MCF 10A (cell line): ENCODE measurements at places on chromosomes 1 and 21.
A peak's percentile ranks its signal among the peaks of the same experiment; 100 is the strongest.

DNA sequence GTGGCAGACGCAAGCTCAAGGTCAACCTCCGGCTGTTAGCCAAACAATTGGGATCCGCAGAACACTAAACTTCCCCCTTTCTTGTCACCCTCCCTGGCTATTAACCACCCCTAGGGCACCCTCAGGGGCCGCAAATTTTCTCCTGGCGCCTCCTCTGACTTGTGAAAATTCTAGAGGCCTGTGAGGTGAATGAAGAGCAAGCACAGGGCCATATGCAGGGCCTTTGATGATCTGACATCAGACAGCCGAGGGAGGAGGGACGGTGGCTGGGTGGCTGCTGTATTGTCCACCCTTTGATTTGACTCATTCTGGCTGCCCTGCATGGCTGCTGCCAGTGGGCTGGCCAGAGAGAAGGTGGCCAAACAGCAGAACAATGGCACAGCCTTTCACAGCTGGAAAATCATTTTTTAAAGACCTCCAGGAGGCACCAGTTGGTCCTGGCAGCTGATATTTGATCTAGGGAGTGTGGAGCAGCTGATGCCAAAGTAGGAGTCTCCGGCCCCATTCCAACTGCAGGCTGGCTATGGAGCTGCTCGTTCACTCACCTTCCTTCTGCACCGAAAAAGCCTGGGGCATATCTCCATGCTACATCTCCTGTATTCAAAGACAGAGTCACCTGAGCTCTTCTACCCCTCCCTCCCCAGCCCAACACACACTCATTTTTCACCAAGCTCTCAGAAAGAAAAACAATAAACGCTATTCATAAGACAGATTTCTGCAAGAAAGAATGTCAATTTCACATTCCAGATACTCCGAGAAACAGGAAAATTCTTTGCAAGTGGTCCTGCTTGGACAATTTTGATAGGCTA is 44.9 kb upstream of the BARHL2 start:
- DNase-seq, result no peak

DNA sequence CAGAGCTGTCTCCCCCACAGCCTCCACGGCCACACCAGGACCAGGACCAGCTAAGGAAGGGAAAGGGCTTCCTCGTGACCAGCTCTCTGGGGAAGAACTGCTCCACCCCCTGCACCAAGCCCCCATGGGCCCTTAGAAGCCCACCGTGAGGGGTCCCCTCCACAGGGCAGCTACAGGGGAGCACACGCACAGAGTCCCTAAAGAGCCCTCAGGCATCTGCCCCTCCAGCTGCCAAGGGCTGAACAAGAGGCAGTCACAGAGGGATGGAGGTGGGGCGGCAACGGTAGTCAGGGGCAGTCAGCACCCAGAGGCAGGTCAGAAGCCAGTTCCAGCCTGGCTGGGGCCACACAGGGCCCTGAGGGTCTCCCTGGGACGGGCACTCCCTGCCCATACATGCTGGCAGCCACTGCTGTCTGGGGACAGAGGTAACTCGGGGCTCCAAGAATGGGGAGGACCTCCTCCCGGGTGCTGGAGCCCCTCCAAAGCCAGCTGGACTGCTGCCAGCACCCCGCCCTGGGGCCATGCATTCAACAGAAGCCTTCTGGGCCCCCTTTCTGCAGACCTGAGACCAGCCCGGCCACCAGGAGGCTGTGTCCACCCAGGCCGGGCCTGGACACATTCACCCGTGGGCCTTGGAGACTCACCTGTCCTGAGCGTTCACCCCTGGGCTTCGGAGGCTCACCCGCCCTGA is 18.7 kb downstream of the SLC19A1 start:
- DNase-seq, result no peak

GRCh38 chr1:216205176-216205575 is 218.1 kb downstream of the USH2A start:
- DNase-seq, result no peak

DNA sequence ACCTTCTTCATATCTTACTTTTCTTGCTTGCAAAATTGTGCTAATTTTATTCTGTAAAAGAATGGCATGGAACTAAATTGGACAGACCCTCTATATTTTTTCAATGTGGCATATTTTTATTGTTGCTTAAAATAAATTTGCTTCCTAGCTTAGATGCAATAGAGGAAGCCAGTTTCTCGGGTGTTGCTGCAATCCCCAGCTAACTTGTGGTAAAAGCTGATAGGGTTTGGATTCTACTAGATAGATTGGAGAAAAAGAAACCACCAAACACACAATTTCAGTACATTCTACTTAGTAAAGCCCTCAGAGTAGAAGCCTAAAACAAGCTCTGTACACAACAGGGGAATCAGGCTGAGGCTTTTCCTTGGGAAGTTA is 49.5 kb upstream of the GCLM start:
- no peak for DNase-seq

- DNase-seq, result no peak
Observed at GRCh38 chr1:5430911-5431697, 561.1 kb downstream of the NPHP4 start.

DNA sequence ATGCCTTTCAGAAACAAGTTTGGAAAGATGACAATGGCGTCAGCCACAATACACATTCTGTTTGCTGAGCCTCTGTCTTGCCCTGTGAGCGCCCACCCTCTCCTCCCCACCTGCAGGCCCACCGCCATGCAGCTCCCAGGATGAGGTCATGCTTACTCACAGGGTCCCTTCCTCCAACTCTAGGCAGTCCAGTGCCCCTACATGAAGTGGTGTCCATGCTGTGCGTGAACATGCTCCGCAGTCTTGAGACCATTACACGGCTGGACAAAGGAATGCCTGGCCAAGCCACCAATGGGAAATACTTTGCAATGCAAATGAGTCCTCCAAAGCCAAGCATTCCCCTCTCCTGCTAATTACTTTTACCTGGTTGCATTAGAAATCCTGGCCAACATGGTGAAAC is 92.2 kb downstream of the CD58 start:
- DNase-seq, result no peak

DNA sequence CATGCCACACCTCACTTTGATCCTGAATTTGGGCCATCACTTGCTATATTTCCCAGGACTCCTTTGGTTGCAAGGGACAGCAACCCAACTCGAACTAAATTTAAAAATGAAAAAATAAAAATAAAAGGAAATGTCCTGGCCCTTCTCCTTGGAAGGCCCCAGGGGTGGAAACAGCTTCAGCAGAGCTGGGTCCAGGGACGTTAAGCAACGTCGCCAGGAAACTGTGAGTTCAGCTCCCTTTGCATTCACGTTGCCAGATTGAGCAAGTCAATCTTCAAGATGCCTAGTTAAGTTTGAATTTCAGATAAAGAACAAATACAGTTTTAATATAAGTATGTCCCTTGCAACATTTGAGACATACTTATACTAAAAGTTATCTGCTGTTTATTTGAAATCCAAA is 14.6 kb upstream of the SPSB1 start:
- DNase-seq, result no peak

DNA sequence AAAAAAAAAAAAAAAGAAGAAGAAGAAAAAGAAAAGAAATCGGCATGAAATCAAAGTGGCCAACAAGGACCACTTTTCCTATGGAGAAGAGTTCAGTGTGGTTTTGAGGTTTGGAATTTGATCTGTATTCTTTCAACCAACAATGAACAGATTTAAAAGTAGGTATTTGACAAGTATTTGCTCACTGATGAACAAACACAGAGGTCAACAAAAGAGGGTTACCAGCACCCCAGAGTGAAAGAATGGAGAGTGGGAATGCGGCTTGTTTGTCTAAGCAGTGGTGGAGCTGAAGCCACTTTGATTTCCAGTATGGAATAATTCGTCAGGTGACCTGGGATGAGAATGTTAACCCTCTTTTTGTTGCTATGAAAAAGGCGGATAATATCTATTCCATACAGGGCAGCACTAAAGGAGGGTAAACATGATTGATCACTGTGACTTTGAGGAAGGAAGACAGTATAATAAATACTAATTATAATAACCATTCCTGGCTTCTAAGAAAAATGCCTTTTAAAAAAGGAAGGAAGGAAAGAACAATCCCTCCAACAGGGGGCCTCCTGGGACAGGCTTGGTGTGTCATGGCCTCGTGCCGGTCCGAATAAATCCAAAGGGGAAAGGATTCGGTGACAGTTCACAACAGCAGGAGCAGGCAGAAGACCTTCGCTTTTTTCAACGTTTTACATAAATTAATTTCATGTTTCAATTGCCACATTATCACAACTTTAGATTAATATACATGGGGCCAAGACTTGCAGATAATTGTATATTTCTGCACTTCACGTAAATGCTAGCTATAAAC is 37.2 kb upstream of the SIM2 start:
- peak; percentile 48 for DNase-seq

DNA sequence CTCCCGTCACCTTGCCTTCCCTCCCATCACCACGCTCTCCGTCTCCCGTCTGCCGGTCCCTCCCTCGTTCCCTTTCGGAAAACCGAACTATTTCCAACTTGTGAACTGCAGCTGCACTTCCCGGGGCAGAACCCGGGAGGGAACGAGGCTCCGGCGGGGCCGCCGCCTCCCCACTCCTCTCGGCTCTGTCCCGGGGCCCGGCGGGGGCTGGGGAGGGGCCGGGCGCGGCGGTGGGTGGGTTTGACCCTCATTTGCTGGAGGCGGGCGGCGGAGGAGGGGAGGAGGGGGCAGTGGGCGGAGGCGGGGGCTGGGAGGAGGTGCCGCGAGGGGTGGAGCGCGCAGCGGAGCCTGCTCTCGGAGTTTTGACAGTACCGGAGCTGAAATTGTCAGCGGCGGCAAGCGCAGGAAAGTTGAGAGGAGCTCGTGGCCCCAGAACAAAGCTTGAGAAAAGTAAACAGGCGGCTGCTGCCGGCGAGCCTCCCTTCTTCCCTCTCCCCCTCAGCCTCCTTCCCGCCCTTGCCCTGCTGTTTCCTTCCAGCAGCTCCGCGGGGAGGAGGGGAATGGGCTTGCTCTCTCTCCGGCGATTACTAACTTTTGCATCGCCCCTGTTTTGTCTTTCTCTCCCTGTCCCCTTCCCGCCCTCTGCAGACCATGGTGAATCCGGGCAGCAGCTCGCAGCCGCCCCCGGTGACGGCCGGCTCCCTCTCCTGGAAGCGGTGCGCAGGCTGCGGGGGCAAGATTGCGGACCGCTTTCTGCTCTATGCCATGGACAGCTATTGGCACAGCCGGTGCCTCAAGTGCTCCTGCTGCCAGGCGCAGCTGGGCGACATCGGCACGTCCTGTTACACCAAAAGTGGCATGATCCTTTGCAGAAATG is 2.9 kb downstream of the LMO4 start:
- DNase-seq, result peak; percentile 79

DNA sequence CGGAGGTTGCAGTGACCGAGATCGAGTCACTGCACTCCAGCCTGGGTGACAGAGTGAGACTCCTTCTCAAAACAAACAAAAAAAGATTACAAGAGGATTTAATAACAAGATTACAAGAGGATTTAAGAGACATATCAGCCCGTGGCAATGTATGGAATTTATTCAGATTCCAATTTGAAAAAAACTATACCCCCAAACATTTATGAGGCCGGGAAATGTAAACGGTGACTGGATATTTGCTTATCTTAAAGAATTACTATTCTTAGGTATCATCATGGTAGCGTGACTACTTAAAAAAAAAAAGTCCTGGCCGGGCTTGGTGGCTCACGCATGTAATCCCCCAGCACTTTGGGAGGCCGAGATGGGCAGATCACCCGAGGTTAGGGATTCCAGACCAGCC is 21.2 kb upstream of the ELK4 start:
- DNase-seq, result no peak

DNA sequence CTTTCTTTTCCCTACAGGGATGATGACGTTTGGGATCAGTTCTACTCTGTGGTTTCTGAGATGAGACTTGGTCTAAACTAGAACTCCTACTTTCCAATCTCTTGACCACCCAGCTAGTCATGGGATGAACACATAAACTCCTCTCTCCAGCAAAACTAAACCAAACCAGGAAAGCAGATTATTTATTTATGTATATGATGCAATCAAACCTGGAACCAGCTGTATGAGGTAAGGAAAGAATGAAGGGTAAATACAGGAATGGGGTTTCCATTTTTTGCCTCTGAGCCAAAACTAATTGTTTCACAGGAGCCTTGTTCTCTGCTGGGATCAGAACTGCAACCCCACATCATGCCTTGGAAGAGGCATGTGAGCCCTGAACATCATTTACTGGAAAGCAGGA is 3.3 kb upstream of the AGT start:
- peak; percentile 25 for DNase-seq

DNA sequence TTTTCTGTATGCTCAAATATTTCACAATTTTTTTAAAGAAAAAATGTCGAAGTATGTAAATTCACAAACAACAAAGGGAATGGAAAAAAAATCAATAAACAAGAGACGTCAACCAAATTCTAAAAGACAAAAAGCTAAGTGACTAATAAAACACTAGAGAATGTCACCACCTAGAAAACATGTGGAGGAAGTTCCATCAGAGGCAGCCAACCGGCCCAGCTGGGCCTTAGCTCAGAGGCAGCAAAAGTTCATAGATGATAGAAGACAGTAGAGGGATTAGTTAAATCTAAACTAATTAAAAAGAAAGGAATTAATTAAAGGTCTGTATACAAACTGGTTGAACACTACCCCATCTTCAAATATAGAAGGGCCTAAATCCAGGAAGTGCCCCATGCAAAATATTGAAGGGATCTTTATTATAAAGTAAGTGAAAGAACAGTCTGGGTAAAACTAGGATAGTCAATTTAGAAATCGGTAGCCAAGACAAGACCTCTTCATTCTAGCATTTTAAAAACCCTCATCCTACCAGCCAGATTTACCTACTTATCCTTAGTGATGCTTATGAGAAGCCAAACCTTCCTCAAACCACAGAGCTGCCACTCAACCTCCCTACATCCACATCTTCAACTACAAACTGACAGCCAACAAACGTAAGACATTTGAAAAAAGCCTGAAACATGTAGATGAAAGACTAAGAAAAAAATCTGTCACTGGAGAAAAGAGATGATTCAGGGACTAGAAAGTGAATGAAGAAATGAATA is 23.7 kb downstream of the MRPL39 start:
- DNase-seq, result no peak

DNA sequence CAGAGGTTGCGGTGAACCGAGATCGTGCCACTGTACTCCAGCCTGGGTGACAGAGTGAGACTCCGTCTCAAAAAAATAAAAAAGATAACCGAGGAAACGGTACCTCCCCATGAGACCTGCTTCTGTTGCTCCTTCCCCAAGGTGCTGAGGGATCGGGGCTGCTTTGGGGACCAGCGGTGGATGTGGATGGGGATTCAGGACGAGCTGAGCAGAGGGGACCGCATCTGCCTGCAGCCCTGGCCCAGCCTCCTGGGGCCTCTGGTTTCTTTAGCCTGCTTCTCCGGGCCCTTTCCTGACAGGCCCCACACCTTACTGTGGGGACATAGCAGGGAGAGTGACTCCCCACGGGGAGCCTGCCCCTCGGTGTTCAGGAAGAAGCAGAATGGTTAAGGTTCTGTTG is 17.1 kb downstream of the SLC66A1 start:
- DNase-seq, result no peak
